ENCODE measurements at places on chromosomes 1 and 21.
A peak's percentile ranks its signal among the peaks of the same experiment; 100 is the strongest.

GRCh38 chr1:21511579-21512522 lies 2.6 kb downstream of the ALPL start:
- DNase-seq, result peak; percentile 31

DNA sequence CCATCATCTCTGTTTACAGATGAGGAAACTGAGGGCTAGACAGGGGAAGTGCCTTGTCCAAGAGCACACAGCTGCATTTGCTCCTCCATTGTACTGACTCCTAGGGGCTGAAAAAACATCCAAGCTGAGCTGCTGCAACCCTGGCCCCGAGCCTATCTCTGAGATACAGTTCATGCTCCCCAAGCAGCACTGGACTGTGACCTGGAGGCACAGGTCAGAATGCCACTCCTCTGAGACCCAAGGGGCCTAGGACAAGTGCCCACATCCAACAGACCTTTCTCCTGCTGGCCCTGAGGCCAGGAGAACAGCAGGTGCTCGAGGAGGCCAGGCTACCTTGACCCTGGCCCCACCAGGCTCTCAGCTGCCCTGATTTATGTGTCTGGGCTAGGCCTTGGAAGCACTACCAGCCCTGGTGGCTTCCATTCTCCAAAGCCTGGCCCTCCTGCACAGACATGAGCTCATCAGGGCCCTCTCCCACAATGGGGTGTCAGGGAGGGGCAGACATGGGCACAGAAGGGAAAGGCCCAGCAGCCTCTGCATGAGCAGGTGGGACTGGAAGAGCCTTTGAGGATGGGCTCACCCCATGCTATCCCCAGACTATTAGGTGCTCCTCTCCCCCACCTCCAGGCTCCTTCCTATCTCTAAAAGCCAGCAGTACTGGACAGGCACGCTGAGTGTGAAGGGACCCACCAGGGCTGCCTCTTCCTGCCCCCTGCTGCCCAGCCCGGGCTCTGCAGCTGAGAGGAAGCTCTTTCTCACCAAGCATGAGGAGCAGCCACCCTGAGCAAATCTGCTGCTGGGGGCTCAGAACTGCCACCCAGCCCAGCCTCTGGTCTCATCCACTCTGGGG lies 18.8 kb downstream of the ADGRB2 start:
- peak; percentile 66 for DNase-seq

DNA sequence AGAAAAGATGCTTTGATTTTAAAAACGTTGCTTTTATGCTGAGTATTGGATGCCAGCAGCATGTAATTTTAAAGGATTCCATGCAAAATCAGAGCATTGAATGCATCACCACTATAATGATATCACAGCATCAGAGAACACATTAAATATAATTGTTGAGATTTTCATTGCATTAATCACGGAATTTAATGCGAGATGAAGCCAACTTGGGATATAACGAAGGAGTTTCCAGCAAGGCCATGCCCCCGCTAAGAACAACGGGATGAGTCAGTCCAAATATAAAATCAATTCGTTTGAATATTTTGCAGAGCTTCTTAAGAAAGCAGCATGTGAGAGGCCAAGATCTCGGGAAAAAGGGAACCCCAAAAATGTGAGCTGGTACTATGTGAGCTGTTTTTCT lies 423.4 kb upstream of the CHRM3 start:
- no peak for DNase-seq

- no peak for DNase-seq
Observed at GRCh38 chr1:47935856-47936255, 61.3 kb downstream of the TRABD2B start.

DNA sequence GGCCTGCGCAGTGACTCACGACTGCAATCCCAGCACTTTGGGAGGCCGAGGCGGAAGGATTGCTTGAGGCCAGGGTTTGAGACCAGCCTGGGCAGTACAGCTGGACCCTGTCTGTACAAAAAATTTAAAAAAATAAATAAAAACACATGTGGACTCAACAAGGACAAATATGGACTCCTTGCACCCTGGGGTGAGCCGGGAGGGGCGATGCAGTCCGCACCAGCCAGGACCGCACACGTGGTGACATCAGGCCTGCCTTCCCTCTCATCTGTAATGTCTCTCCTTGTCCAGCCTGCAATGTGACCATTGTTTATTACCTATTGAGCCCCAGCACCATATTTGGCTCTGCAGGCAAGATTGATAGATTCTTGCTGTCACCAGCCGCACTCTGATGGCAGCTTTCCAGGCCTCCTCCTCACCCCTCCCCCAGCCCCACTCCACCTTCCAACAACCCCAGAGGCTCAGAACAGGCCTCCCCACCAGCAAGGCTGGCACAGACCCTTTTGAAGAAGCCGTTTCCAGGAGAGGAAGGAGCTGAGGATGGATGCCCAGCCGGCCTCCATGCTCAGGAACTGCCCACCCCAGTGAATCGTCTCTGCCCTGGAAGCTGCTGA lies 55.2 kb downstream of the IRF2BP2 start:
- no peak for DNase-seq

DNA sequence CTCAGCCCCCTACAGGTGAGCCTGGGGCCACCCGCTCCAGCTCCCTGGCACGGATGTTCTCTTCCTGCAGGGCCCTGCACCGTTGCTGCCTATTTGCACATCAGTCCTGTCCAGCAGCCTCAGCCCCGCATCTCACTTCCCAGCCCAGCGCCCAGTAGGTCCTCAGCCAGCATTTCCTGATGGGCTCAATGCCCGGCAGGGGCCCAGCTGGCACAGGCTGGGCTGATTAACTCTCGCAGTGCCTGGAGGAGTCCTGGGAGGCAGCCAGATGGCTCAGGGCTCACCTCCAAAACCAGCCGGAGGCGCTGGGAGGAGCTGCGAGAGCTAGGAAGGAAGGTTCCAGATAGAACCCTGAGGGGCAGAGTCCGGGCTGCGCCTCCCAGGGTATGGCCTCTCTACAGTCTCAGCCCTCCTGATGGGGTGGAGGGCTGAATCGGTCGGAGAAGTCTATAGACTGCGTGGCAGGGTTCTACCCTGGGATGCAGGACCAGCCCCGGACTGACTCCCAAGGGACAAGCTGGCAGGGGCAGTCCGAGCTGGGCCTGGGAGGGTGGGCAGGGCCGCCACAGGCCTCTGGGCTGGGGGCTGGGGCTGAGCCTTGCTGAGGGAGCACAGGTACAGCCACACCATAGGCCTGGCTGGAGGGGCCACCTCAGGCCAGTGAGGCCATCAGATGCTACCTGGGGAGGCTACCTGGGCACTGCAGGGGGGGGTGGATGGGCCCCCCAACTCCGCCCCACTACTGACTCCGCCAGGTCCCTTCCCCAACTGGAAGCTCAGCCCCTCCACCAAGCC lies 19.2 kb upstream of the CLSTN1 start:
- no peak for DNase-seq

- peak; percentile 75 for DNase-seq
Observed at GRCh38 chr1:47997289-47998200, at the start of gene TRABD2B. TRABD2B (minus strand) TSS chr1:47997385.

DNA sequence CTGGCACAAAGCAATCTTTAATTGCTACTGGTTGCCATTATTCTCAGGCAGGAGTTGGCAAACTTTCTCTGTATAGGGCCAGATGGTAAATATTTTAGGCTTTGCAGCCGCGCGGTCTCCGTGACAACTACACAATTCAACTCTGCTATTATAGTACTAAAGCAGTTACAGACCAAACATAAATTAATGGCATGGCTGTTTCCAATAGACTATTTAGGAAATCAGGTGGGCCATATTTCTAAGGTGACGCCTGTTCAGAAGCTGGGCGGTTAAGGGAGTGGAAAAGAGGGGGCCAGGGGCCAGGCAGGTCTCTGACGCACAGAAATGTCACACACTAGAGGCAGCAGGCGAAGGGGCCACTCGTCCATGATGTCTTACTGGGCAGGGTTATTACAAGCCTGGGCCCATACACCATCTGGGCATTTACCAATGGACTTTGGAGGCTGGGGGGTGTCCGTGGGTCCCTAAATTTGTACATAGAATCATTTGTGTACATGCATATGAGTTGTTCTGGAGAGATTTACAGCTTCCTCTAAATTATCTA lies 80.1 kb downstream of the STUM start:
- no peak for DNase-seq

DNA sequence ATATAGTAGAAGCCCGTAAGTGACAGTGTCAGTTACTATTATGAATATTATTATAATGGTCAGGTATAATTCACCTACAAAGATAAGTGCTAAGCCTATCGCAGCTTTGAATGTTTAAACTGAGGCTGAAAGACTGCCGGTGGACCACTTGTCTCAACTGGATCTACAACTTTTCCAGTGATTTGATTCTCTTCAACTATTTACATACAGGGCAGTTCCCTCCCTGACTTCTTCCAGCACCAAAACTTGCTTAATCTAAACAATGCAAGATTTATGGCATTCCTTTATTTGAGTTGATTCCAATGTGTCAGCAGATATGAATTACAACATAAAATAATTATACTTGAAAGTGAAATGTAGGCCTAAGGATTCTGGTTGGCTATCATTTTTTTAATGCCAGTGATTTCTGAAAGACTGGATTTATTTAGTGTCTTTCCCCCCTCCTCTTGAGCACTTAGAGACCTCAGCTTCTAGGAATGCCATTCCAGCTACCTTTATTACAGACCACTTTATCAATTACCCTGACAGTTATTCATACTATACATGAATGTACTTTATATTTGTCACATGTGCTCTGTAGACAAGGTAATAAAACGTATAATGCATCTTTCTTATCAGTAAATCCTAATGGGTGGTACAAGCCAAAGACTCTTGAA lies 153.3 kb upstream of the C8B start:
- no peak for DNase-seq

DNA sequence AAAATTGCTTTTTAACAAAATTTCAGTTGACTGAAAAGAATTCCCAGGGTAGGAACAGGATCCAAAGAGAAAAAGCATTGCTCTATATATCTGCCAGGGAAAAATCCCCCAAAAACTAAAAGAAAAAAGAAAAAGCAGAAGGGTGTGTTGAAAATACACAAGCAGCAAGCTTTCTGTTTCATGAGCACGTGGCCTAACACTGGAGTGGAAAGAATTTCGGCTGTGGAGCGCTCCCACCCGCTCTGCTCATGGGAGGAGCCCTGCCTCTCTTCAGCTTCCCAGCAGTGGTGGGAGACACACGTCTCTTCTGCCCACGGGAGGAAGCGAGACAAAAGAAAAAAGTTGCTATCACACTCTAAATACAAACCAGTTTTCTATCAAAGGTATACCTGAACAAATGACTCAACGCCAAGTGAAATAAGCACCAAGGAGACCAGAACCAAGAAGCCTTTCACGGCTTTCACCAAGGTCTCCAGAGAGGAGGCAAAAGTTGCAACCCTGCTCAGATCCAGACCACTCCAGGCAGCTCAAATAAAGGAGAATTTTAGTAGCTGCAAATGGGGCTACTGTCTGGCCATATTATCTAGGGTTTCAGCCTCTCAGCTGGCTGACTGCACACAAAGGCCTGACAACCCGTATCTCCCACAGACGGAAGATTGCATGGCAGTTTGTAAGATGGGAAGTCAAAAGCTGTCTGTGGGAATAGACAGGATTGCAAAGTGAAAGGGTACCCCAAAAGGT lies 29.5 kb upstream of the ZNF496 start:
- peak; percentile 56 for DNase-seq

- DNase-seq, result no peak
Observed at GRCh38 chr21:34360488-34361241, 3.1 kb upstream of the KCNE2 start.

DNA sequence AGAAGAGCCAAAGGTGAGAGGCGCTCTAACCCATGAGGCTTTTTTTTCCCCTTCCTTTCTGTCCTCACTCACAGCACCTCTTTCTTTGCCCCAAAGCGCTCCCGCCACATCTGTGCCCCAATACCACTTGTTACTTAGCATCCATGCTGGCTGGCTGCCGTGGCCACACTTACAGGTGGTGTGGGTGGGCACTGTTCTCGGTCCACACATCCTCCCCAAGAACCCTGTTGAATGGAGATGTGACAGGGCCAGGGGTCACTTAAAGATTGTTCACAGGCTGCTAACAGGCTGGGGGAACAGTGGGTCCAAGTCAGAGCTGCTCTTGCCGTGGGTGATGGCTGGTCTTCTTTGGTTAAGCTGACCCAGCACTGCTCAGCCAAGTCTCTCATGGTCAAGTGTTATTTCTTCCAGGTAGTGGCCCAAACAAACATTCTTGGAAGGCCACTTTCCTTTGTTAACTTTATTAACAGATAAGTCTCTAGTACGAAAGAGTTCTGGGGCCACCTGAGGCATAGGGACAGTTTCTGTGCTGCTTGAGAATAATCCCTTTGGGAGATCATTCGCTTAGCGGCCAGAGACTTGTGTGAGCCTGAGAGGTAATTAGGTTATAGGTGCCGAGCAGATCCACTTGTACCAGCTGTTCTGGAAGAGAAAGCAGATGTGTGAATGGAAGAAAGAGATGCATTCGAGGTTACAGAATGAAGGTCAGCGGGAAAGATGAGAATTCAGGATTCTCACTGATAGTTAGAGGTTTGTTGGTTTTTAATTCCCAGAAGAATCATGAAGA lies 62.6 kb upstream of the IRF2BP2 start:
- DNase-seq, result no peak

DNA sequence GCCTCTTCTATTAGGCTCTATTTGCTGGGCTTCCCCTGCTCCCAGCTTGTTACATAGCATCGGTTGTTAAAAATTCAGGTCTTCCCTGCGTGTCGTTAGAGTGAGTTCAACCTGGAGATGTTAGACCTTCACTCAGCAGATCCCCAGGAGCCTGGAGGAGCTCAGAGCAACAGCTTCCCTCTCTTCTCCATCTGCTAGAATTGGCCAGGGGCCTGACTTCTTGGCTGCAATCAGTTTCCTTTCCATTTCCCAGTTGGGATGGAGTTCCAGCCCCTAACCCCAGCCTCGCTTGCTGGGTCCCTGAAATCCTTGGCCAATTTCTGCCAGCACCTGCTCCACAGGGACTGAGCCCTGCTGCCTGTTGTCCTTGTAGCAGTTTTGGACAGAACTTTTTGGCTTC lies 55.9 kb downstream of the MT1HL1 start:
- DNase-seq, result no peak

- peak; percentile 65 for DNase-seq
Observed at GRCh38 chr1:193104502-193104906, 710 bp downstream of the GLRX2 start.

DNA sequence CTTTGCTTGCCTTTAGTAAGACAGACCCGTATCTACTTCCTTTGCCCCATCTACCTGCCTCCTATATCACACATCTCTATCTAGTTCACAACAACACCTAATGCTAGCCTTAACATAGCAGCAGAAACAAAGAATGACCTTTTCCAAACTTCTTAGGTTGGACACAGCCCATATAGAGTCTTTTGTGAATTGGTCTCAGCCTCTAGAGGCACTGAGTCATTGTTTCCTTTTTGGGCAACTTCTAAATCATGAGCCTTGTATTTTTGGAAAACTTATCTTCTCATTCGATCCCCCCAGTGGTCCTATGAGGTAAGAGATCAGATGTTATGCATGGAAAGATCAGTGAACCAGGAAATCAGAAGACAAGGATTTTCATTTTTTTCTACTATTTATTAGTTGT lies 679.4 kb upstream of the USP24 start:
- no peak for DNase-seq

Data from Ammon's horn (tissue), 1 donor.